ENCODE measurements at places on chromosomes 1 and 21. TPM values are rescaled to one million over a fixed set of nuclear protein-coding genes. Genes with fewer than 3 reads are reported as not detected.

Gene BRINP2
- 15.0 TPM for total RNA-seq

Gene INSRR
- 0.31 TPM for total RNA-seq

Gene GJC2
- total RNA-seq: 1.1 TPM

Gene SPRR2F
- total RNA-seq: not detected

Gene NBPF19
- 8.1 TPM for total RNA-seq

Gene FAM72B
- 1.7 TPM for total RNA-seq

Gene SF3B4
- total RNA-seq: 8.4 TPM

- DNase-seq: no peak
Measured at GRCh38 chr1:226474443-226475141, 66.7 kb upstream of the PARP1 start.

- no peak for DNase-seq
Measured at GRCh38 chr21:39108291-39109162, 74.7 kb downstream of the PSMG1 start.

GRCh38 chr21:35819134-35819533, 241.2 kb downstream of the SETD4 start:
- DNase-seq: no peak

GRCh38 chr1:101376121-101377083, 139.6 kb downstream of the S1PR1 start:
- DNase-seq: no peak

- no peak for DNase-seq
Measured at GRCh38 chr1:96968983-96969382, 247.4 kb downstream of the PTBP2 start.

DNA sequence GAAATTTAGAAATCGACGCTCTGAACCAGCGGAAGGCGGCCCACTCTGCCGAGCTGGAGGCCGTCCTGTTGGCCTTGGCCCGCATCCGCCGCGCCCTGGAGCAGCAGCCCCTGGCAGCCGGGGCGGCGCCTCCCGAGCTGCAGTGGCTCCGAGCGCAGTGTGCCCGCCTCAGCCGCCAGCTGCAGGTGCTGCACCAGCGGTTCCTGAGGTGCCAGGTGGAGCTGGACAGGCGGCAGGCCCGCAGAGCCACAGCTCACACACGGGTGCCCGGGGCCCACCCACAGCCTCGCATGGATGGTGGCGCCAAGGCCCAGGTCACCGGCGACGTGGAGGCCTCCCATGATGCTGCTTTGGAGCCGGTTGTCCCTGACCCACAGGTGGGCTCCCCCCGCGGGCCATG, 47.0 kb upstream of the DIP2A start:
- DNase-seq: no peak

- no peak for DNase-seq
Measured at GRCh38 chr1:84857906-84858305, 35.1 kb downstream of the LPAR3 start.

DNA sequence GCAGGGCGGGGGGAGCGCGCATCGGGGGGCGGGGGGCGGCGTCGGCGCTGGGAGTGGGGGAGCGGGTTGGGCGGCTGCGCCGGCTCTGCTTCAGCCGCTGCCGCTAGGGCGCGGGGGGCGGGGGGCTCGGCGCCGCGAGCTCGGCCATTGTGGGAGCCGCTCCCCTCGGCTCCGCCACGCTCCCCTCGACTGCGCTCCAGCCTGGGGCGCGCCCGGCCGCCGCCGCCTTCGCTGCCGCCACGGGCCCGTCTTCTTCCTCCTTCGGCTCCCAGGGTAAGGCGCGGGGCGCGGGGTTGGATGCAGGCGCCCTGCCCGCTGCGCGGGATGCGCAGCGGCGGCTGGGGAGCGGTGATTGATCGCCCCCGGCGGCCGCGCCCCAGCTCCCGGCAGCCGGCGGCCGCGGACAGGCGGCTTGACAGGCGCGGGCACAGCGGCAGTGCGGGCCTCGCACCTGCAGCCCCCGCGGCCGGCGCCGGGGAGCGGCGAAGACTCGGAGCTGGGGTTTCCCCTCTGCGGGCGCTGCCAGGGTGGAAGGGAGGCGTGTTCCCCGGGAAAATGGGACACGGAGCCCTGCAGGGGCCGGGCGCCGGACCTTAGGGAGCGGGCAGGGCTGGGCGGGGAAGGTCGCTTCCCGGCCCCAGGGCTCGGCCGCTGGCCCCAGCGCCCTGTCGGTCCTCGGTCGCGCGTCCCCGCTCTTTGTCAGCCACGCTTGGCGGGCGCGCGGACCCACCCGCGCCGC, 55.3 kb downstream of the NDUFS5 start:
- no peak for DNase-seq

- DNase-seq: no peak
Measured at GRCh38 chr21:34130716-34130985, 57.3 kb downstream of the MRPS6 start.

GRCh38 chr1:107863342-107863741, 101.6 kb downstream of the VAV3 start:
- DNase-seq: no peak

DNA sequence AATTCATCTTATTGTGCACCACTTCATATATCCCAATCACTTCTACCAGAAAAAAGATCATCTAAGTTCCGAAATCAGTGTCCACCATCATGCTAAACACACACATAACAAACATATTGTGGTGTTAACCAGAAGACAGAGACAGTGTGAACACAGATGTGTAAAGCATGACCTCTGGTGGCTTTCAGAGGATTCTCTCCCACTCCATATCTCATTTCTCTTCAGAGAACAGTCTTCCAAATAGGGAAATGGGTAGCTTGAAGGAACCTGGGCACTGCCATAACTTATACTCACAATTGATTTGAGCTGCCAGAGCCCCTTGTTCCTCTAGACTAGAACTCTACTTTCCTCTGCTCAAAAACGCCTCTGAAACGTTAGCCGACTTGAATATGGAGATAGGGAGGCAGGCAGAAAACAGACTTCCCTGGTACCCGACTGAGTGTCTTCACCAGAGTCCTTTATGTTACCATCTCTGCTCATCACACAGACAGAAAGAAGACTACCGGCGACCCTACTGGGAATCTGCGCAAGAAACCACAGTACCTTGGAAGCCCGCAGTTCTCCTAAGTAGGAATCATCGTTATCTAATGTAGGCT, 1.8 kb upstream of the ELAPOR1 start:
- no peak for DNase-seq

- DNase-seq: no peak
Measured at GRCh38 chr1:100671601-100672000, 47.9 kb upstream of the VCAM1 start.

DNA sequence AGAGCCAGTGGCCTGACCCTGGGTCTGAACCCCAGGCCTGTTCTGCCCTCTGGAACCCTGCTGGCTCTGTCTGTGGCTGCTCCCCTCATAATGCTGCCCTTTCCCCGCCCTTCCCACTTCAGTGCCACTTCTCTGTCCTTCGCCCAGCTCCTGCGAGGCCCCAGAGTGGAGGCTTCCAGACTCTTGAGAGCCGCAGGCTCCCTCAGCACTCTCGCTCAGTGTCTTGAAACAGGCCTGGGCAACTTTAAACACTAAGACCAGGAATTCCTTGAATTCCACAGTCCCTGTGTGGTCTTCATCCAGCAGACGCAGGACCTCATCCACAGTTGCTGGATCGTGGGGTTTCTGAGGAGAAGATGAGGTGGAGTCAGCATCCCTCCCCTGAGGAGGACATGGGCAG, 3.5 kb downstream of the CRNN start:
- DNase-seq: no peak

DNA sequence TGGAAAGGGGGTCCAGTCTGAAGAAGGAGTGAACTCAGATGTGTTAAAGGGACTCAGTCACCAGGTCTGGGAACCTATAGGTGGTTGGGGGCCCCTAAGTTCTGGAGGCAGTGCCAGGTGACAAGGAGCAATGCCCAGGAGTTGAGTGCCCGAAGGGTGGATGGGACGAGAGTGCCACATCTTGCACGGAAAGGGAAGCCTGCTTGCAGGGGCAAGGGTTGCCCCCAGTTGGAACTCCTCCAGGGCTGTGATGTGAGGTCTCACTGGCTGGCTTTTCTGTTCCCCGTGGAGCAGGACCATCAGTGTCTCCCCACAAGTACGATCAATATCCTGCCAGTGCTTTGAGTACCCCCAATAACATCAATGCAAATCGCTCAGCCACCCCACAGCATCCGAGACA, 107.3 kb downstream of the TOMM20 start:
- DNase-seq: no peak

GRCh38 chr1:183247066-183247465, 61.0 kb downstream of the LAMC2 start:
- no peak for DNase-seq
